ENCODE measurements at places on chromosomes 2 and 18.

- no peak for DNase-seq
Measured at GRCh38 chr18:64966667-64967066, 784.1 kb upstream of the CDH7 start.

- DNase-seq, result no peak
Measured at GRCh38 chr18:9066358-9066757, 36.1 kb upstream of the NDUFV2 start.

DNA sequence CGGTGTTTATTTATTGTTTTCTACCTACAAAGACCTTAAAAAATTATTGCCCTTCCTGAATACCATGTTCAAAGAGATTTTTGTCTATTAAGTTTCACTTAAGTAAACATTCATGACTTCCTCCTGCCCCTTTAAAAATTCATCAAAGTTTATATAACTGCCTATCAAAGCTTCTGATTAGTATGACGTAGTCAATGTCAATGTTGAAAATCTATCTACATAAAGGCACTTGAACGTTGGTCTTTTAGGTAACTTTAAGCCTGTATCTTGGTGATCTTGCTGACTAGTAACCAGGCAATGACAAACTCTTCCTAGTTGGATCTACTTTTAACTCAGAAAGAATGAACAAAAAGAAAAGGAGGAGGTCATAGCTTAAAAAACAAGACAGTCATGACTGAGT, 97.2 kb downstream of the MAIP1 start:
- DNase-seq, result no peak

- no peak for DNase-seq
Measured at GRCh38 chr18:5574843-5575242, 31.0 kb upstream of the EPB41L3 start.

- no peak for DNase-seq
Measured at GRCh38 chr18:22069916-22070315, 99.5 kb upstream of the GATA6 start.

DNA sequence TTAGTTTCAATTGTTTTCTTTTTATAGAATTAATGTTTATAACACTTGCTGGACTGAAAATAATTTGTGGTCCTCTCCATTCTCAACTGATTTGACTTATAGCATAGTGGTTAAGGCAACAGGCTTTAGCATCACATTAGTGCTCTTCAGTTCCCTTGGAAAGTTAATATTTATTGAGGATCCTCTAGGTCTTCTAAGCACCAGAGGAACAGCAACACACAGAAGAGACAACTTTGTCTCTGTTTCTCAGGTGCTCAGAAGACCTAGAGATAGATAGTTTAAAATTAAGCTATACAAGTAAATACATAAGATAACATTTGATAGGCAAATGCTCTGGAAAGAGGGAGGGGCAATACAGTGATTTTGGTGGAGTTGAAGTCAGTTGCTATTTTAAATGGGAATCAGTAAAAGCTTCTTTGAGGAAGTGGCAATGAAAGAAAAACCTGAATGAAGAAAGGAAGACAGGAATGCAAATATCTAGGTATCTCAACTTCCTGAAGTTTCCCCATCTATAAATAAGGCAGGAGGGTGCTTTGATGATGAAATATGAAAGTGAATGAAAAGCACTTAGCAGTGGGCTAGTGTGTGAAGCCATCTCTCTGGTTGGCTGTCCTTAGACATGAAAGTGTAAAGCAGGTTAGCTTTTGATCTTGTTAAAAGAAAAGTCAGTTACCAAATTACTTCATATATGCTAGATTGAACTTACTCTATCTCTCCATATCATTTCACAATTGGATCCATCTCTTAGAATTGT, 7.9 kb downstream of the NEUROD1 start:
- DNase-seq, result no peak

GRCh38 chr2:157900684-157901083, 24.6 kb upstream of the ACVR1 start:
- no peak for DNase-seq

DNA sequence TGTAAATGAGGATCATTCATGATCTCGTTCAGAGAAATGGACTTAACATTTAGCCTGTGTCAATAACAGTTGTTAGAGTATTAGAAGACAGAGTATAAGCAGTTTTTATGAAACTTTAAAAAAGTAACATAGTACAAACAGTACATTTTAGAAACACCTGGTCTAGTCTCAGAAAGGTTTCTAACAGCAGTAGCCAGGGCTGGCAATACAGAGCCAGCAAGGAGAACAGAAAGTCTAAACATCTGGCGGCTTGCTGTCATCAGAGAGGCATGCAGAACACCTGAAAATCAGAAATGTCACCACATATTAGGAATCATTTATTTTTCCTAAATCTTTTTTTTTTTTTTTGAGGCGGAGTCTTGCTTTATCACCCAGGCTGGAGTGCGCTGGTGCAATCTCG, 50.1 kb downstream of the RPL31 start:
- no peak for DNase-seq

DNA sequence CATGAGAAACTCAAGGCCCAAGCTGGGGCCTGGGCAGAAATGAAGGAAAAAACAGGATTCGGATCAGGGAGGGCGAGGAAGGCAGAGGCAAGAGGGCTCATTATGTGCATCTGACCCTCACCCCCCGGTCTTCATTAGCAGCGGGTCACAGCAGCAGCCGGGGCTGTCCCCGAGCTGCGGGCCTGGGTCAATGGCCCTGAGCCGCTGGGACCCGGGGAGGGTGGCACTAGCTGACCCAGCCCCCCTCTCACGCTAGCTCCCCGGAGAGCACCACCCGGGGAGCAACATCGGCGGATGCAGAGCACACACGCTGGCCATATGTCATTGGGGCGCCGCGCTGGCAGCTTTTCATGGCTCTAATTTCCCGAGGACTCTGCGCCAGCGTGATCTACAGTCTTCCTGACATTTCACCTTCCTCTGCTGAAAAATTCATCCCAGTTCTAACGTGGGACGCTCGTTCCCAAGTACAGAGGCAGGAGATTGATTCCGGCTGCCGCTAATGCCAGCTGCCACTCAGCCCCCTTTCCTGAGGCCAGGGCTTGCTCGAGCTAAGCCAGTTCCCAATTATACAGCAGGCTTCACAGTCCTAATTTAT, 63.7 kb downstream of the EIPR1 start:
- no peak for DNase-seq

DNA sequence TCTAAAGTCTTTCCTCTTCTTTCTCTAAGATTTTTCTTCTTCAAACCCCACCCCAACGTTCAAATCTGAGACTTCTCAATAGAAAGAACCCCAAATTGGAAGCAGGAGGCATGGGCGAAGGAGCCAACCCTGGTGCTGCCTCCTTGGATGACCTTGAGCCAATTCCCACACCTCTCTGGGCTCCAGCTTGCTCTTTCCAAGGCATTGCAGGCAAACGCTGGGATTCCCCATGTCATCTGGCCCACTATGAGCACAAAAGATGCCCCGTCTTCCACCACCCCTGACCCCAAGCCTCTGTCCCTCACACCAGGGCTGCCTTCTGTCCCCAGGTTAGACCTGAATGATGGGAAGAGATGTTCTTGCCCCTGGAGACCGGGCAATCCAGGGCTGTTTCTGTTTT, 57.0 kb downstream of the TTC32 start:
- DNase-seq, result no peak

DNA sequence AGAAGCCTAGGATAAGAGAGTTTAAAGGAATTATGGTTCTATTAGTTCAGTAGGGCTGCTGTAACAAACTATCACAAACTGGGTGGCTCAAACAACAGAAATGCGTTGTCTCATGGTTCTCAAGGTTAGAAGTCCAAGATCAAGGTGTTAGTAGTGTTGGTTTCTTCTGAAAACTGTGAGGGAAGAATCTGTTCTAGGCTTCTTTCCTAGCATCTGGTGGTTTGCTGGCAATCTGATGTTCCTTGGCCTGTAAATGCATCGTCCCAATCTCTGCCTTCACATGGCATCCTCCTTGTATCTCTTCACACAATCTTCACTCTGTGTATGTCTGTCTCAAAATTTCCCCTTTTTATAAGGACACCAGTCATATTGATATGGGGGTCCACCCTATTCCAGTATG, 76.3 kb downstream of the MDH1 start:
- DNase-seq, result no peak

DNA sequence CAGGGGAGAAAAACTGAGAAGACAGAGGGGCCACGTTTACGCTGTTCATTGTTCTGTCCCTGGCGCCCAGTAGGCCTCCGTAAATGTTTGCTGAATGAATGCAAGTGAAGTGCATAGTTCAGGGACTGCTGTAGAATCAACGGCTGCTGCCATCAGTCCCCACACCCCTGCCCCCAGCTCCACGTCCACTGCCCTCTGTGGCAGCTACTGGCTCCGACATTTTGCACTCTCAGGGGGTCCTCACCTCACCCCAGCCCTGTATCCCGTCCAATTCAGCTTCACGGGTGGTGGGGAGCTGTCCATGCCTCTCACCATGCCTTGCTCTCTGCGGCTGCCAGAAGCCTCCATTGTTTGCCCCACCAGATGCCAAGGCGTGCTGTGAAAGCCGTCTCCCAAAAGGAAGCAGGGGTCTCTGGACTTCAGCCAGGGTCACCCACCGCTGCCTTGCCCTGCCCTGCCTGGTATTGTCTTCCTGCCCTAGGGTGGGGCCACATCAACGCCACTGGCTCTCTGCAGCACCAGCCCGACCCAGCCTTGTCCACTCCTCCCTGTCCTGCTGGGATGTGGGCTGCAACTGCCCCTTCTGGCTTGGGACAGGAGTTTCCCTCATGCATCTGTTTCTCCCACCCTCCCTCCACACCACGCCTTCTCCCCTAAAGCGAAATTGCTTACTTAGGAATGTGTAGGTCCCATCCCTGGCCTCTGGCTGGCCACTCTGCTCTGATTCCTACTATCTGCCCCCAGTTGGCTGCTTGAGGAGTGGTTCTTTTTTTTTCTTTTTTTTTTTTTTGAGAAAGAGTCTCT, 86.0 kb downstream of the RHOB start:
- DNase-seq, result no peak

DNA sequence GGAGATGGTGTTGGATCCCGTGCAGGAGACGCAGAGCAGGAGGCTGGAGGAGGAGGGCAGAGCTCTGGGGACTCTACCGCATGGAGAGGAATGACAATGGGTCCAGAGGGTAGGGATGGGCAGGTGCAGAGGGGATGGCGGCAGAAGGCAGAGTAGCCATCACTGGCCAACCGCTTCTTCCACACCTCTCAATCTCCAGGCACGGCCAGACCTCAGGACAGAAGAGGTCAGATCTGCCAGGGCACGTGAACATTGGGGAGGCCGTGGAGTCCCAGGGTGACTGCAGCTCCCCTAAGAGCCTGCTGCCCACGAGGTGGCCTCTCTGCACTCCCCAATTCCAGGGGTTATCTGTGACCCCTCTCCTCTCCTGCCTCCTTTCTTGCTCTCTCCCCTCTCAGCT, 162.7 kb upstream of the HDAC4 start:
- DNase-seq, result no peak

- DNase-seq, result peak; percentile 60
Measured at GRCh38 chr2:48715956-48716355, 39.6 kb downstream of the LHCGR start.

DNA sequence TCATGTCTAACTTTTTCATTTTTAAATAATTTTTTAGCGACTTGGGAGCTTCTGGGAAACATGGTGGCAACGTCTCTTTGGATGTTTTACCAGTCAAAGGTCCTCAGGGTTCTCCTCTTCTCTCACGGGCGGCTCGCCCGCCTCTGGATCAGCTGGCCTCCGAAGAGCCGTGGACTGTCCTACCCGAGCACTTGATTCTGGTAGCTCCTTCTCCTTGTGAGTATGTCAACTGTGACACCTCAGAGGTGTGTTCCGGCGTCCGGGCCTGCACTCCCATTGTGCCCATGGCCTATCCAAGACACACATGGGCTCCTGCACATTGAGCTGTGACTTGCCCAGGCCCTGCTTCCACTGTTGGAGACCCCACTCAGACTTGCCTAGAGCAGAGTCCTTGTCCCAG, 104.3 kb downstream of the CEP192 start:
- no peak for DNase-seq

GRCh38 chr18:524466-524865, 24.0 kb upstream of the COLEC12 start:
- peak; percentile 66 for DNase-seq

GRCh38 chr2:200255549-200255948, 50.9 kb upstream of the SPATS2L start:
- no peak for DNase-seq

- peak; percentile 1 for DNase-seq
Measured at GRCh38 chr2:220575963-220576362, 948.5 kb downstream of the SLC4A3 start.

- DNase-seq, result no peak
Measured at GRCh38 chr2:231720292-231720986, 12.1 kb downstream of the PTMA start.

GRCh38 chr2:20436716-20437470, 10.0 kb upstream of the RHOB start:
- no peak for DNase-seq

- no peak for DNase-seq
Measured at GRCh38 chr18:33987206-33987605, 237.5 kb downstream of the NOL4 start.

GRCh38 chr2:31372097-31372496, 42.4 kb downstream of the XDH start:
- no peak for DNase-seq

- no peak for DNase-seq
Measured at GRCh38 chr2:160354677-160355076, 138.9 kb downstream of the RBMS1 start.

DNA sequence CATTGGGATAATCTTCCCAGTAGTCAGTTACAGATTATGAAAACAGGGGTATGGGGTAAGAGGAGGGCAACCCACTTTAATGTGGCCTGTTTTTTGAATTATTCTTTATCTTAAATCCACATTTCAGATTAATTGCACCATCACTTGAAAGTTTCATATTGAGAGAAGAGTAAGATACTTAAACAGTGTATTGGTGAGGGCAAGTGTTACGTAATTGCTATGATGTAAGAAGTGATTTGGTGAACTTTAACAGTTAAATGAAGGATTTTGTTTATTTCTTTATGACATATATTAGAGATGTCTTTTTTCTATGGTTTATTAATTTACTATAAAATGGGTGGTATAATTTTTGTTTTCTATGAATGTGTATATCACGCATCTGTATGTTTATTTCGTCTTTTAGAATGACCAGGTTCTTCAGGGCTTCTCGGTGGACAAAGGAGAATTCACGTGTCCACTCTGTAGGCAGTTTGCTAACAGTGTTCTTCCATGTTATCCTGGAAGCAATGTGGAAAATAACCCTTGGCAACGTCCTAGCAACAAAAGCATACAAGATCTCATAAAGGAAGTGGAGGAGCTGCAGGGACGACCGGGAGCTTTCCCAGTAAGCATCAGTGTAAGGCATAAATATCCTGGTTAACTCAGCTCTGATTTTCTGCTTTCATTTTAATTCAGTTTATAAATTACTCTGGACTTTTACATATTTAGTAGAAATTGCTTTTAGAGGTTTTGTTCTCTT, 171.2 kb upstream of the MYO3B start:
- no peak for DNase-seq

- DNase-seq, result no peak
Measured at GRCh38 chr2:169069341-169069740, at the start of gene DHRS9. TSS of gene DHRS9 (plus strand) at chr2:169069563. CDS start at chr2:169081582, 12,019 bp downstream.

DNA sequence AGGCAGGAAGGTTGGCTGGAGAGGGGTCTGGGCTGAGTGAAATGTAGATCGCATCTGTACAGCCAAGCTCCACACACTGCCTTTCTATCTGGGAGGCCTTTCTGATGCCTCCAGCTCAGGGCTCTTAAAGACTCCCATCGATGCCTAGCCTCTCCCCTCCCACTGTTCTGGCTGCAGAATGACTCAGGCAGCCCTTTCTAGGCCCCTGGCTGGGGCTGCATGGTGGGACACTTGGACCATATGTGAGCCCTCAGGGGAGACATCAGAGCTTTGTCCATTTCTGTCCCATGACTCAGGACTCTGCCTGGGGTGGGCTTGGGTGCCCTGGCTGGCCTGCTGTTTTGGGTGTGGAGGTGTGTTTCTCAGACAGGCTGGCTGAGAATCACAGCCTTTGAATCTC, 101.3 kb downstream of the CELF4 start:
- DNase-seq, result no peak
